Esophagus mucosa (tissue), 1 donor: ENCODE measurements at places on chromosomes 2 and 18. TPM values are rescaled to one million over a fixed set of nuclear protein-coding genes. Genes with fewer than 3 reads are reported as not detected.

DNA sequence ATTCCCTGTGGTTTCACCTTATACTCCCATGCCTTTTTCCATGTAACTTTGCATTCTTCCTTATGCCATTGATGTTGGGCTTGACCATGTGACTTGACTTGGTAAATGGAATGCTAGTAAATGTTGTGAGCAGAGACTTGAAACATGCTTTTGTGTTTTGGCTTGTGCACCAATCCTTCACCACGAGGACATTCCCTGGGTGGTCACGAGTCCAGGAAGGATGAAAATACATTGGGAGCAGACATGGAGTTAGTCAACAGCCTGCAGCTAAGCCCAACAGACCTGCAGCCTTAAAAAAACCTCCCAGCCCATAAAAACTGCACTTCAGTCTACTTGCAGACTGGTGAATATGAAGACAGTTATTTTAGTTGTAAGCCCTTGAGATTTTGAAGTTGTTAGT is 116.5 kb upstream of the SPATS2L start:
- no peak for ATAC-seq

DNA sequence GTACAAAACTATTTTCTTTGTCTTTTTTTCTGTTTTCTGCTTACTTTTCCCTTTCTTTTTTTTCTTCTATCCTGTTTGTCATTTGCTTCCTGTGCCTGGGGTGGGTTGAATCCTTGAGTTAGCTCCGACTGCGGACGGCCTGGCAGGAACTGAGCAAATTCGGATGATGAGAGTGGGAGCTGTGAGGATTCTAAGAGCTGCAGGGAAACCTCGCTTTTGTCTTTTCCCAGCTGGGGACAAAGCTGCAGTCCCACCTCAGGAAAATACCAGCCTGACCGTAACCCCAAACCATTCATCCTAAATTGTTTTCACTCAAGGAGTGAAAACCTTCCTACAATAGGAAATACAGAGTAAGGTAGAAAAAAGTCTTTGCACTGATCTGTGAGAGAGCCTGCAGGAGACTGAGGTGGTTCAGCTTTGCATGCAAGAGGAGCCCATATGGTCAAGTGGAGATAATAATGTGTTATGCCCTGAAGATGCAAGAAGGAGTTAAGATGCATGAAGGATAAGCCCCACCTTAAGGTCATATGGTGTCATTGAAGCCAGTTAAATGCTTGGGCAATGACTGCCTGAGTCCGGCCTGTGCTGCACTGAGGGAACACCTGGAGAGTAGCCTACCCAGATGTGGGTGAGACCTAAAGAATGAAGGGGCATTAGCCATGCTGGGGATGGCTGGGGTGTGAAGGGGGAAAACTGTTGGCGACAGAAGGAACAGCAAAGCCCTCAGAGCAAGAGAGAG is 31.7 kb upstream of the ARL4C start:
- no peak for ATAC-seq

- no peak for ATAC-seq
Observed at GRCh38 chr2:45786030-45786835, 134.8 kb downstream of the PRKCE start.

- peak; percentile 64 for ATAC-seq
Observed at GRCh38 chr2:168184681-168185513, 62.5 kb downstream of the STK39 start.

The ADRA2B gene
- total RNA-seq, result not detected

GRCh38 chr2:127623388-127624319 is 22.3 kb upstream of the GPR17 start:
- no peak for ATAC-seq

DNA sequence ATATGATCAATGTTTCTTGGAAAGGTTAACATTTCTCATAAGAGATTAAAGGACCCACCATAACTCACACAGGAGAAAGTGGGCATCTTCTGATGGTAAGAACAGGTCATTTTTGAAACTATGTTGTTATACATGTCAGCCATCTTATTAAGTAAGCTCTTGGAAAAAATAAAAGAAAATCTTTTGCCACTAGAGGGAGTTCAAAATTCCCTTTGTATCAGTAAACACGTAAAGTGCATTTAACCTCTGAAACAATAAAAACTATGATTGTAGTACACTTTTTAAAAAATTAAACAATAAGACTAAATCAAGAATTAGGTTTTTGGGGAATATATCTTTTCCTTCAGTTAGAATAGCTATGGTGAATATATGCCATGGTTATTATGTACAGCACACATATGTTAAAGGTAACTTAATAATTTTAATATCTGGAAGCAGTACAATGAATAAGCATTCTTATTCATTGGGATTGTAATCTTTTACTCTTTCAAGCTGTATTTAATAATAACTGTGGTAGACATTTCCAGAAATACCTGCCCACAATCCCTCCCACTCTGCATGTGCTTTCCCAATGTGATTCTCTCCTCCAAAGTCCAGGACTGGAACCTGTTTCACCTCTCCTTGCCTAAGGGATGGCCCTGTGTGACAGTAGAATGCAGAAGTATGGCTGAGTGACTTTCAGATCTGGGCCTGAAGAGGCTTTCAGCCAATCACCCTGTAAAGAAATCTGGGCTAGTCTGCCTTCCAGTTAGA is 64.2 kb downstream of the RBMS1 start:
- no peak for ATAC-seq

The HAAO gene
- 4.1 TPM for total RNA-seq

The EMILIN1 gene
- total RNA-seq, result 3.0 TPM

DNA sequence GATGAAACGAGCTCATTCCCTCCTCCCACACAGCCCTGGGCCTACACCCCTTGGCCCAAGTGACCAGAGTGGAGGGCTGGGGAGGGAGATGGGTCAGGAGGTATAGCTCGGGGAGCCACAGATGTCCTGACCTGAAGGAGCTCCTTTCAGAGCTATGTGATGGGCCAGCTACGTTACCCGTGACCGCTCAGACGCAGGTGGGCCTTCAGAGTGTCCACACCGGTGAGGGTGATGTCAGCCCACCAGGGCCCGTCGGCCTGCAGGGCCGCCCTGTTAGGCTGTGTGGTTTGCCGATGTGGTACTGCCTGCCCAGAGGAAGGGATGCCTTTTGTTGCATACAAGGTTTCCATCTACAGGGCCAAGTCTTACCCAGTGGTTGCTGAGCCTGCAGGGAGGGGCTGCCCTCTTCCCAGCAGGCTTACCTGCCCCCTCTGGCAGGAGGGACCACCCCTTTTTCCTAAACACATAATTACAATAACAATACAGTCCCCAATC is 41.8 kb upstream of the FOSL2 start:
- no peak for ATAC-seq

The LRRC30 gene
- total RNA-seq, result not detected

GRCh38 chr2:64327510-64328414 is 126.2 kb upstream of the LGALSL start:
- ATAC-seq, result no peak

The LRRTM1 gene
- total RNA-seq, result not detected

- ATAC-seq, result no peak
Observed at GRCh38 chr2:122750808-122751207, 995.4 kb downstream of the TSN start.

The DSC2 gene
- 434 TPM for total RNA-seq

- no peak for ATAC-seq
Observed at GRCh38 chr2:30134582-30134981, 12.2 kb upstream of the YPEL5 start.
